AG04450 (cell line): ENCODE measurements at places on chromosomes 12 and 14. TPM values are rescaled to one million over a fixed set of nuclear protein-coding genes. Genes with fewer than 3 reads are reported as not detected.

The RBM23 gene
- polyA plus RNA-seq, result 46.2 and 47.2 TPM in 2 replicates

The SUSD6 gene
- 14.4 and 16.3 TPM in 2 replicates for polyA plus RNA-seq

The SAMD4A gene
- 12.7 and 21.0 TPM in 2 replicates for polyA plus RNA-seq

The A2ML1 gene
- not detected in 2 replicates for polyA plus RNA-seq

The MYH6 gene
- polyA plus RNA-seq, result not detected in 2 replicates

The PLXNC1 gene
- 3.8 and 4.8 TPM in 2 replicates for polyA plus RNA-seq

The TRPV4 gene
- 5.2 and 6.8 TPM in 2 replicates for polyA plus RNA-seq

The LGR5 gene
- polyA plus RNA-seq, result not detected in 2 replicates

The ADAMTS20 gene
- not detected in 2 replicates for polyA plus RNA-seq
